Stimulated activated CD8-positive, alpha-beta memory T cell treated with anti-CD3 and anti-CD28 coated beads, Interleukin-2, amount 100 ng/mL, for 1 hour (primary cell): ENCODE measurements at places on chromosomes 2 and 18.

GRCh38 chr2:15918761-15919356, 21.5 kb upstream of the MYCN start:
- DNase-seq: no peak

GRCh38 chr2:191462370-191462769, 215.6 kb upstream of the NABP1 start:
- DNase-seq: no peak

DNA sequence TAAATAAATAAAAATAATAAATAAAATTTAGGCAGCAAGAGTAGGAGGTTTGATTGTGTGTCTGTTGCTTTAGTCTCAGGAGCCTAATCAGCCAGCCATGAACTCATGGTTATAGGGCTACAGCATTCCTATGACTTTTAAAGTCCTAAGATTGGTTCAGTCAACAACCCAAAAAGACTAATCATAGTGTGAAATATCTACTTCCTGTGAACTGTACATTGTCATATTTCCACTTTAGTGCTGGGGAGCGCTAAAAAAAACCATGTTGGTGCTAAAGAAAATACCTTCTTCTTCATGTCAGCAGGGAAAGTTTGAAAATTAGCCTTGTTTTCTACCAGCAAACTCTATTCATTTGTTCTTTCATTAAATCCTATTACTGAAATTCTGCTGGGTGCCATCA, 521.6 kb downstream of the RNF144A start:
- no peak for DNase-seq

DNA sequence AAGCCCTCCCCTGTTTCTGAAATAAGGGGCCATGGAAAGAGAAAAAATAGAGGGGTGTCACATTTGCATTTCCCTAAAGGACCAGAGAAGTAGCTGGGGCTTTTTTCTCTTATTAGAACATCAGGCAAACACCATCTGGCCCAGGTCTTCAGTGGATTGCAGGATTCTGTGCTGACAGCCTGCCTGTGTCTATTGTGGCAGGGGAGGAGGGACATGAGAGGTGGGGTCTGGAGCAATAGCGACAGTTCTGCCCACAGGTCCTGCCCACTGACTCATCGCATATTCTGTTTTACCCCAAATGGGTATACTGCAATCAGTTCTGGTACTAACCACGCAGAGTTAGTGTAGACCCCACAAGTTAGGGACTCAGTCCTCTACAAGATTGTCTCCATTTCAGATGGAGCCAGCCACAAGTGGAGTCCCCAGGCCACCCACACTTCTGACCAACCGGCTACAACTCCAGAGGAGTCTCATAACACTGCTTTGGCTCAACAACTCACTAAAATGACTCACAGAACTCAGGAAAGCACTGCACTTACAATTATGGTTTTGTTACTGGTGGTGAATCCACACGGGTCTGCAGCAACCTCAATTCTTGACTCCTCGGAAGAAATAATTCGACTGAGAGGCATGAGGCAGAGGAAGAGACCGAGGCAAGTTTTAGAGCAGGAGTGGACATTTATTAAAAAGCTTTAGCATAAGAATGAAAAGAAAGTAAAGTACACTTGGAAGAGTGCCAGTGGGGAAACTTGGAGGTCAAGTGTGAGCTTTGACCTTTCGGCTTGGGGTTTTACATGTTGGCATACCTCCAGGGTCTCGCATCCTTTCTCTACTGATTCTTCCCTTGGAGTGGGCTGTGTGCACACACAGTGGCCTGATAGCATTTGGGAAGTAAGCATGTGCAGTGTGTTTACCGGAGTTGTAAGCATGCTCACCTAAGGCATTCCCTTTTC, 146.4 kb upstream of the SPATS2L start:
- no peak for DNase-seq

DNA sequence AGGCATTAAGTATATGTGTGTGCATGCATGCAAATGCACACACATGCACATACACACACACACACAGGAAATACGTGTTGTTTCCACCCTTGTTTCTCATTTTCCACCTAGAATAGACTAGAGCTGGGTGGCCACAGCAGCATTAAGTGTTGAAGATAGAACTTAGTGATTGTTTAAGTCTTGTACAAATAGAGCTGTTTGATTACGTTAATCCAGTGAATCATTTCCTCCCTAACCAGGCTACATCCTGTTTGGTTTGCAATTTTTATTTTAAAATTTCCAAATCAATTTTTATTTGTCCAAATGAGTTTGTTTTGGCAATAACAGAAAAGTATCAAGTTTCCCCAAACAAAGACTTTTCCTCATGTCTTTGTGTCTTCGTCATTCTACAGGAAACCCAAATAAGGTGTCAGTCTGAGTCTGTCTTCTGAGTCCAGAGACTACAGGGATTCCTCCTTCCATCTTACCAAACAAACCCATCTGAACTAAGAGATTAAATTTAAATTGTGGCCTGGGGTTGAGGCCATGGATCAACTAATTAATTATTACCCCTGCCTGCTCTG, 74.6 kb upstream of the GALNT5 start:
- DNase-seq: no peak

DNA sequence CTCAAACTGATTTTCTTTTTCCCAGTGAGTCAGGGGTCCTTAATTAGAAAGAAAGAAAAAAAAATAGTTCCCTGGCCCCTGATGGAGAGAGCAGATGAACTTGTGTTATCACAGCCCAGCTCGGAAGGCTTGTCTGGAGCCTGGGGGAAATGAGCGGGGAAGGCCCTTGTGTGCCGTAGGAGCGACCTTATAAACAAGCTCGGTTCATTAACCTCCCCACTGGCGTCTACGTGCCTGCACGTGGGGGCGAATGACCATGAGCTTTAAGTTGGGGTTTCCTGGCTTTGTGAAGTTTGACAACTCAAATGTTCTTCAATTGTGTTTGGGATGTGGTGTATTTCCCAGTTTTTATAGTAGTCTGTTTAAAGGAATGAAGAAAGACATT, 69.5 kb downstream of the EPAS1 start:
- no peak for DNase-seq

- DNase-seq: no peak
Observed at GRCh38 chr2:42281416-42282081, 79.5 kb downstream of the COX7A2L start.
